Activated CD4-positive, alpha-beta memory T cell treated with anti-CD3 and anti-CD28 coated beads, Interleukin-2, amount 10 ng/mL, durations not matched to agents 7 days and 5 days (primary cell): ENCODE measurements at places on chromosomes 3 and 15.

GRCh38 chr3:127915937-127916493 lies 983 bp downstream of the KBTBD12 start:
- H3K4me1 ChIP-seq = peaks cover 2% of the 10 kb centered on the region
- H3K36me3 ChIP-seq = no peaks in the 10 kb centered on the region
- no peak overlapping the region for H3K27ac ChIP-seq
- peaks cover 48% of the 10 kb centered on the region for H3K27me3 ChIP-seq

DNA sequence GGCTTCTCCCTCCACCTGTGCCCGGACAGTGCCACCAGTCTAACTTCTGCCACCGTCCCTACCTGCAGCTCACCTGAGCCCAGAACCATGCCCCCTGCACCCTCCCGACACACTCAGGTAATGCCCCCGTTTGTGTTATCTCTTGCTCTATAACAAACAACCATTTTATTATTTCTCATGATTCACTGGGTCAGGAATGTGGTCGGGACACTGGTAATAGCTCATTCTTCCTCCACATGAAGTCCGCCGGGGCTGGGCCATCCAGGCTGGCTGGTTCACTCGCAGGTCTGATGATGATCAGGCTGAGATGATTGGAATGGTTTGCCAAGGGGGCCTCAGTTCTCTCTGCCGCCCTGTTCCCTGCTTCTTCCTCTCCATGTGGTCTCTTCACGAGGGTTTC lies 20.3 kb upstream of the NR2E3 start:
- H3K27ac ChIP-seq = no peak overlapping the region
- H3K4me3 ChIP-seq = no peak overlapping the region
- DNase-seq = peak; percentile 8

DNA sequence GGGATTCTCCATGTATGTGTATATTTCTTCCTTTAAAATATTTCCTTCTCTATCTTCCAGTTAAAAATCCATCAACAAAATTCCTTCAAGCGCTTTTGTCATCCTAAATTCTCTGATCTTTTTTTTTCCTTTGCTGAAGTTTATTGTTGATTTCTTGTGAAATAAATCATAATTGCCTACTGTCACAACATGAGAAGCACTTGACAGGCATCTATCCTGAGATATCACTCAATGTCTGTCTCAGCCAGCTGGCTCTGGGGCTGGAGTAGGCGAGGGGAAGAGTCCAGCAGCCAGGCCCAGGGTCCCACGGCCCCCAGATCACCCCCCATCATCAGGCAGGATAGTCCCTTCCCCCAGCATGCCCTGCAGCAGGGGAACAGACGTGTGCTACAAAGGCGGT lies 109.0 kb upstream of the TLE3 start:
- H3K4me3 ChIP-seq = no peak overlapping the region
- peaks cover 20% of the 10 kb centered on the region for H3K27me3 ChIP-seq
- H3K27ac ChIP-seq = no peak overlapping the region
- DNase-seq = no peak
- no peaks in the 10 kb centered on the region for H3K36me3 ChIP-seq

DNA sequence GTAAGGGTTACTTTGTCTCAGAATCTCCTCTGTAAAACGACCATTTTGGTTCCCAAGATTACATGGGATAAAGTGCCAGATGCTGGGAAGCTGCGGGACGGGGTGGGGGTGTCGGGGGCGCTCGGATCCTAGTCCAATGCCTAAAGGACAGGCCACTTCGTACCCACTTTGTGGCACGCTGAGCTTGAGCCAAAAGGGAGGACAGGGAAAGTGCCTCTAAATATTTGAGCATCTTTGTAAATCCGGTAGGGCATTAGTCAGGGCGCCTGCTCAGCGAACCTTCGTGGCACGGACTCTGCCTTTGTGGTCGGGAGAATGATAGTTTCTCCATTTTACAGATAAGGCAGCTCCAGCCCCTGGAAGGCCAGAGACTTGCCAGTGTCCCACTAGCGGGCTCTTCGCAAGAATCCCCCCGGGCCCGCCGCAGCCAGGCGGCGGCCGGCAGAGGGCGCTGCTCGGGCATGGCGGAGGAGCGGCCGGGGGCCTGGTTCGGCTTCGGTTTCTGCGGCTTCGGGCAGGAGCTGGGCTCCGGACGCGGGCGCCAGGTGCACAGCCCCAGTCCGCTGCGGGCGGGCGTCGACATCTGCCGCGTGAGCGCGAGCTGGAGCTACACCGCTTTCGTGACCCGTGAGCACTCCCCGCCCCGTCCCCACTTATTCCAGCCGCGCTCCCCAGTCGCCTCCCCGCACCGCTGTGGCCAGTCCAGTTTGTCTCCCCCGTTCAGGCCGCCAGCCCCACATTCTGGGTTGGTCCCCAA lies 1.8 kb downstream of the RCCD1 start:
- peaks cover 31% of the 10 kb centered on the region for H3K4me1 ChIP-seq
- peak; percentile 72 for DNase-seq

DNA sequence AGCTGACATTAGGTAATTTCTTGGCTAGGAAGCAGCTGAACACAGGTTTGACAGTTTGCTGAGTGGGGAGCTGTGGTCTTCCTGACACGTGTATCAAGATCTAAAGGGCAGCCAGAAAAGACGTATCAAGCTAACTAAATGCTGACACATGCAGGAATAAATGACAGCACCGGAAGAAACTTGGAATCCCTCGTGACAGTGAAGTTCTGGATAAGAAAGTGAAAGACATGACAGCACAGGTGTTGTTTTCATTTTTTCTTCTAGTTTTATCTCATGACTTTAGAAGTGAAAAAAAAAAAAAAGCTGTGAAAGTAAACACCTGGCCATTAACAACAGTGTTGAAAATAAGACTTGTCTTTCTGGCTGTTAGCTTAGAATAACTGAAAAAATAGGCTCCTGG lies 48.7 kb downstream of the FGF7 start:
- peaks cover 8% of the 10 kb centered on the region for H3K4me1 ChIP-seq
- peaks cover 9% of the 10 kb centered on the region for H3K27me3 ChIP-seq
- no peak for DNase-seq
- H3K27ac ChIP-seq = no peak overlapping the region
- H3K36me3 ChIP-seq = no peaks in the 10 kb centered on the region
- no peak overlapping the region for H3K4me3 ChIP-seq

DNA sequence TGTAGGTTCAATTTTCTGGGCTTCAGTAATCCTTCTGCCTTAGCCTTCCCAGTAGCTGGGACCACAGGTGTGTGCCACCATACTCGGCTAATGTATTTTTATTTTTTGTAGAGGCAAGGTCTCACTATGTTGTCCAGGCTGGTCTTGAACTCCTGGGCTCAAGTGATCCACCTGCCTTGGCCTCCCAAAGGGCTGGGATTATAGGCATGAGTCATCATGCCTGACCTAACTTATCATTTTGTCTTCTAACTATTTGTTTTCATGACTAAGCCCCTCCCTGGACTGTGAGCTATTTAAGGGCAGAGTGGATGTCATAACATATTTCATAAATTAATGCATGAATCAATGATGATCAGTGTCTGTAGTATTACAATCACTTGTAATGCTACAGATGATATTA lies 56.1 kb upstream of the PIAS1 start:
- DNase-seq = no peak
- no peak overlapping the region for H3K27ac ChIP-seq
- no peaks in the 10 kb centered on the region for H3K36me3 ChIP-seq
- H3K27me3 ChIP-seq = peaks cover 2% of the 10 kb centered on the region

DNA sequence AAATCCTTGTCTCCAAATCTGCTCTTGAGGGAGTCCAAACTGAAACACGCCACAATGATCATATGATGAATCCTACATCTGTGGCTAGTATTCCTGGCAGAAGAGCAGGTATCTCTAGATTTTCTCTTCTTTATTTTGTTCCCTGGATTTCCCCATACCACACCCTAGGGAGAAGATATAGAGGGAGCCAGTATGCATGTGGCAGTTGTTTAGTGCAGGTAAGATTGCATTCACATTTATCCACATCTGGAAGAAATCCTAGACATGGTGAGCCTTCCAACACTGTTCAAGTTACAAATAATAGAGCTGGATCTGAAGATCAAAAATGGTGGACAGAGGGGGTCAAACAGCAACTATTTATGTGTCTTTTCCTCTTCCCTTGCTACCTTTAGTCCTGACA lies 316.7 kb downstream of the ZNF385D start:
- no peak overlapping the region for H3K4me3 ChIP-seq
- no peaks in the 10 kb centered on the region for H3K36me3 ChIP-seq
- H3K27ac ChIP-seq = no peak overlapping the region
- H3K4me1 ChIP-seq = no peaks in the 10 kb centered on the region

- no peak for DNase-seq
- H3K4me3 ChIP-seq = no peak overlapping the region
- no peak overlapping the region for H3K27ac ChIP-seq
- H3K36me3 ChIP-seq = no peaks in the 10 kb centered on the region
- peaks cover 15% of the 10 kb centered on the region for H3K4me1 ChIP-seq
- peaks cover 46% of the 10 kb centered on the region for H3K27me3 ChIP-seq
Observed at GRCh38 chr15:73433873-73434272, 9.1 kb upstream of the REC114 start.

GRCh38 chr3:60081381-60082095 lies 1031.7 kb upstream of the CFAP20DC start:
- DNase-seq = no peak
- peak overlapping the region; percentile 75 for H3K27ac ChIP-seq
- peaks cover 43% of the 10 kb centered on the region for H3K4me1 ChIP-seq
- H3K4me3 ChIP-seq = peak overlapping the region; percentile 53
- no peaks in the 10 kb centered on the region for H3K27me3 ChIP-seq
- peaks cover 22% of the 10 kb centered on the region for H3K36me3 ChIP-seq

DNA sequence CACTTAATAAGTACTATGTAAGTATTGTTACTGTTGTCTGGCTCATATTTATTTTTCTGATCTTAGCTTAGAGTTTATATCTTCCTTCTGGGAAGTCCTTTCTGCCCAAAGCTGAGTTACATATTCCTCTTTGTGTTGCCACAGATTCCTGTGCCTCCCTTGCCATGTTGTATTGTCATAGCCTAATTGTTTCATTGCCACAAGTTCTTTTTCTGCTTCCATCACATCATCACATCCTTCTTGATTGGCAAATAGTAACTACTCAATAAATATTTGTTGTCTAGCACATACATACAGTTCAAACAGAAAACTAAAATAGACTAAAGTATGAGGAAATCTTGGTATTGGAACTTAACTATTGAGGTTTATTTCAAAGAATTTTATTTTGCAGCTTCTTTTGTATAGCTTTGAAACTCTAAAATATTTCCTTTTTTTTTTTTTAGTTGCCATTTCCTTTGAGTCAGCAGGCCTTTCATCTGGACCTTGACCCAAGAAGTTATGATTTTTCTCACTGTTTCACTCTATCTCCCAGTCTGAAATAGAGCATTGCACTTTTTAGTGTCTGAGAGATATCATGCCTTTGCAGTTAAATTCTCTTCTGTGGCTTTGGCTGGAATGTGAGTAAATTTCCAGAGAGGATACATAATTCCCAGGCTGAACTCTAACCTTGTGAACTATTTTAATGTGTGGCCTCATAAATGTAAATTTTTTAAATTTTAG lies 98.2 kb downstream of the ZNF609 start:
- H3K36me3 ChIP-seq = peaks cover 8% of the 10 kb centered on the region
- H3K4me3 ChIP-seq = no peak overlapping the region
- H3K4me1 ChIP-seq = peaks cover 12% of the 10 kb centered on the region
- no peak overlapping the region for H3K27ac ChIP-seq
- DNase-seq = no peak
- H3K27me3 ChIP-seq = no peaks in the 10 kb centered on the region

GRCh38 chr15:85742186-85742821 lies 52.4 kb downstream of the KLHL25 start:
- no peaks in the 10 kb centered on the region for H3K27me3 ChIP-seq
- H3K4me1 ChIP-seq = no peaks in the 10 kb centered on the region
- H3K36me3 ChIP-seq = peaks cover 72% of the 10 kb centered on the region
- no peak overlapping the region for H3K27ac ChIP-seq
- no peak overlapping the region for H3K4me3 ChIP-seq

- no peak for DNase-seq
- no peak overlapping the region for H3K4me3 ChIP-seq
- no peaks in the 10 kb centered on the region for H3K27me3 ChIP-seq
- peaks cover 2% of the 10 kb centered on the region for H3K36me3 ChIP-seq
- H3K27ac ChIP-seq = no peak overlapping the region
- no peaks in the 10 kb centered on the region for H3K4me1 ChIP-seq
Observed at GRCh38 chr3:126438746-126439145, 36.9 kb downstream of the ZXDC start.

DNA sequence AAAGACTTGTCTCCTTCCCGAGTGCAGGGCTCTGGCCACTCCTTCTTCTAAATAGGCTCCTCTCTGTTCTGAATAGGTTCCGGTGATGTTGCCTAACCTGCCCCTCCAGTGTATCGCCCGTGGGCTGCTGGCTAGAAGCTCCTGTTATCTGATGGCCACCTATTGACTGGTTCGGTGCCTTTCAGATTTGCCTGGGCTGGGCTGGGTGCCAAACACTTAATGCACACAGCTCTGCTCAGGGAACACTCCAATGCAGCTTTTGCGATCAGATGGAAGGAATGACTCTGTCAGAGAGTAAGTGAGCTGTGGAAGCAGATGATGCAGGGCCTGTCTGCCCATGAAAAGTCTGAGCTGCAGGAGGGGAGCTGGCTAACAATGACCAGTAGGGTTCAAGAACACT lies 112.9 kb downstream of the CORO2B start:
- peaks cover 2% of the 10 kb centered on the region for H3K4me1 ChIP-seq
- no peak for DNase-seq
- no peak overlapping the region for H3K4me3 ChIP-seq
- peaks cover 13% of the 10 kb centered on the region for H3K27me3 ChIP-seq

DNA sequence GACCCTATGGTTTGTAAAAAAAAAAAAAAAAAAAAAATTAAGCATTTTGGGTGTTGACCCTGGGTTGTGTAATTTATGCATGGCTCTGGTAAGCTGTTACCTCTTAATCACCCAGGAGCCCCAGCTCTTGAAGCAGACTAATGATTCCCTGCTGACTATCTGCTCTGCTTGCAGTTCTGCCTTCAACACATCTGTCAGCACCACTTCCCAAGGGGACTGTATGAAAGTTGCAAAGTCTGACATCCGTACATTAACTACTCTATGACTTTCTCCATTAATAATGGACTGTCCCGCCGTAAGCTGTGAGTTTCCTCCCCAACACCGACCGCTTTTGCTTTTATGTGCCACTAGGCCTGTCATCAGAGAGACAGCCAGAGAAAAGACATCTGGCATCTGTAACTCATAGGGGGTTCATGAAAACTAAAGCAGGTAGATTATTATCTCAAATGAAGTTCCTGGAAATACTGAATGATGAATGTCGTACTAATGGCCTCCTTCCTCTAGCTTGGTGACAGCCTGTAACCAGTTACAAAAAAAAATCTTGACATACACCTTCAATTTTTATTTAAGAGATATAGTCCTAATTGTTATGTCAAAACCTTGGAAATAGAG lies 271.5 kb downstream of the IL5RA start:
- no peaks in the 10 kb centered on the region for H3K36me3 ChIP-seq
- no peaks in the 10 kb centered on the region for H3K27me3 ChIP-seq
- no peak overlapping the region for H3K4me3 ChIP-seq
- no peak overlapping the region for H3K27ac ChIP-seq
- no peaks in the 10 kb centered on the region for H3K4me1 ChIP-seq

- H3K4me1 ChIP-seq = no peaks in the 10 kb centered on the region
- no peak overlapping the region for H3K27ac ChIP-seq
- no peaks in the 10 kb centered on the region for H3K27me3 ChIP-seq
- no peak for DNase-seq
- H3K4me3 ChIP-seq = no peak overlapping the region
- no peaks in the 10 kb centered on the region for H3K36me3 ChIP-seq
Observed at GRCh38 chr3:177827511-177828207, 630.4 kb upstream of the TBL1XR1 start.
